ENCODE measurements at places on chromosomes 1 and 21. TPM values are rescaled to one million over a fixed set of nuclear protein-coding genes. Genes with fewer than 3 reads are reported as not detected.

PDPN gene
- 1.8 TPM for polyA plus RNA-seq

SAMSN1 gene
- polyA plus RNA-seq = not detected

PBX1 gene
- polyA plus RNA-seq = 9.8 TPM

CNKSR1 gene
- not detected for polyA plus RNA-seq

SYTL1 gene
- not detected for polyA plus RNA-seq

JAM2 gene
- polyA plus RNA-seq = 1.9 TPM

TMEM82 gene
- not detected for polyA plus RNA-seq

AIM2 gene
- 2.5 TPM for polyA plus RNA-seq

ELF3 gene
- not detected for polyA plus RNA-seq

MSH4 gene
- not detected for polyA plus RNA-seq

PROX1 gene
- 0.20 TPM for polyA plus RNA-seq

KRTAP11-1 gene
- polyA plus RNA-seq = not detected

LCE1C gene
- polyA plus RNA-seq = not detected

GUCA2A gene
- polyA plus RNA-seq = not detected

FAM78B gene
- not detected for polyA plus RNA-seq

FMN2 gene
- polyA plus RNA-seq = 72.8 TPM

CD52 gene
- polyA plus RNA-seq = not detected

GRCh38 chr21:41761211-41761933 lies 5.5 kb downstream of the RIPK4 start:
- peak; percentile 23 for DNase-seq

- no peak for DNase-seq
Observed at GRCh38 chr1:200908191-200908868, 13.6 kb downstream of the INAVA start.

GRCh38 chr1:165451691-165452090 lies 6.8 kb upstream of the RXRG start:
- DNase-seq = no peak

GRCh38 chr1:24207709-24208108 lies 20.6 kb upstream of the IFNLR1 start:
- DNase-seq = no peak

DNA sequence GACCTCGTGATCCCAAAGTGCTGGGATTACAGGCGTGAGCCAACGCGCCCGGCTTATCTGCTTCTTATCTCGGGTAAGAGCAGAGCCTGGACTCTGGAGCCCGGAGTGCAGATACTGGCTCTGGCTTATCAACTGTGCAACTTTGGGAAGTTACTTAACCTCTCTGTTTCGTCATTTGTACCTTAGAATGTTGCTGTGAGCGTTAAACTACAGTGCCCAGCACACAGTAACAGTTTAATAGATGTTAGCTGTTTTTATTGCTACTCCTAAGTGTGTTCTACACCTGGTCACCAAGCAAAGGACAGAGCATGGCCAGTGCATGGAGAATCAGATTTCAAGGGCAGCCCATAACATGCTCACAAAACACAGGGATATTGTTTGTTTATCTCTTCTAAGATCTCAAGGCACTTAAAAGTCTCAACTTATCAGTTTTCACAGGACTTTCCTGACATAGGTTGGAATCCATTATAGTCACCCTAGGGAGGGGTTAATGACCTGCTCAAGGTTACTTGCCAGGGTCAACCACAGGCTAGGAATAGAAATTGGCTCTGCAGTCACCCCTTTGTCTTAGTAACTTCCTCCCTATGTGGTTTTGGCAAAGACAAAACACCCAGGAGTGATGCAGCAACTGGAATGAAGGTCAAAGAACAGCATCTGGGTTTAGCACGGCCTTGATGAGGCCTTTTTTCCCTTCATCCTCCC lies 22.5 kb upstream of the SRP9 start:
- peak; percentile 95 for DNase-seq

GRCh38 chr21:42561762-42562650 lies 48.4 kb downstream of the SLC37A1 start:
- no peak for DNase-seq

DNA sequence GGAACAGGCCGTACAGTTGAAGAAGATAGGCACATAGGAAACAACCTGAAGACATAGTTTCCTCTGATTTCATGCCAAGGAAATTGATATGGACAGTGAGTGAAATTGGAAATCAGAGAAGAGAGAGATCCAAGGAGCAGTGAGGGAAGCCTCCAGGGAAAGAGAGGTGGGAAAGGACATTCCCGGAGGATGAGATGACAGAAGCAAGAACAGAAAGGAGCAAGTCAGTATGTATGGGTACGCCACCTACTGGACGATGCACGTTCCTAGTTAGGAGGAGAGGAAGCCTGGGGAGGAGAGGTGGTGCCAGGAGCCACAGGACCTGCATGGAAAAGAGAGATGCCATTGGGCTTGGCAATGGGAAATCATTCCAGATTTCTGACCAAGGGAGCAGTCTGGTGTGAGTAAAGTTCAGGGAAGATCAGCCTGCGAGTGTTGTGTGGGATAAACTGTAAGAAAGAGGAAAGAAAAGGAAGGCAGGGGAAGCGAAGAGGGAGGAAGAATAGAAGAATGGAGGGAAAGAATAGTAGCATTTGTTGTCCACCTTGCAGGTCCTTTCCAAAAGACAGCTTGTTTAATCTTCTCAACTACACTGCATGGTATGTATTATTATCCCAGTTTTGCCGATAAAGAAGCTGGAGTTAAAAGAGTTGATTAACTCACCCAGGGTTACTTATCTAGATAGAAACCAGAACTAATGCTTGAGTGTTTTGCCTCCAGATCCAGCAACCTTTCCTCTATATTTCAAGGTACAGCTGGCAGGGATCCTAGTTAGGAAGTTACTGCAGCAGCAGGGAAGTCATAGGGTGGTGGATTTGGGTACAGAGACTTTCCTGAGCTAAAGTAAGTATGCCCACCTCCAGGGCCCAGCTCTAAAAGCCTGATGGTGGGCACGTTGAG lies 27.4 kb downstream of the C1orf116 start:
- peak; percentile 87 for DNase-seq

- peak; percentile 40 for DNase-seq
Observed at GRCh38 chr1:199173356-199173755, 534.5 kb downstream of the PTPRC start.

DNA sequence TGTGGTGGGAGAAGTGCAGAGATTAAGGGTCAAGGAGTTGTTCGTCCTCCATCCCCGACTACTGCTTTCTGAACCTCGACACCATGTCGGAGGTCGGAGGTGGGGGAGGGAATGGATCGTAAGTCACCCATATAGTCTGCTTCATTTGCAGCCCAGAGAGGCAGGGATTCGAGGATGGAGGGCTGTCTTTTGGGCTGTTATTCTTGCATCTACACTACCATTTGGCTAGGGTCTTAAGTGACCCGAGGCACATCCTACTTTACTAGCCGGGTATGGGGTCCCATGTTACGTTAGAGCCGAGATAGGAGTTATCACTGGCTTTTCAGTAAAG lies 578 bp downstream of the USP21 start:
- no peak for DNase-seq

DNA sequence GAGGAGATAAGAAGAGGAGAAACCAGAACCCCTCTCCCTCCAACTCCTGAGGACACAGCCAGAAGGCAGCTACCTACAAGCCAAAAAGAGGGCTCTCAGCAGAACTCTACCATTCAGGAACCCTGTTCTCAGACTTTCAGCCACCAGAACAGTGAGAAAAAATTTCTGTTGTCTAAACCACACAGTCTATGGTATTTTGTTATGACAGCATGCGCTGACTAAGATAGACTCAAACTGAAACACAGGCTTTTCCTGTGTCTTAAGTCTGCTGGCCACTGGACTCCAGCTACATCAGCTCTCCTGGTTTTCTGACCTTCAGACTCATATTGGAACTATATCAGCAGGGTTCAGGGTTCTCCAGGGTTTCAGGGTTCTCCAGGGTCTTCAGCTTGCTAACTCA lies 126.5 kb upstream of the TNFSF4 start:
- peak; percentile 63 for DNase-seq

GRCh38 chr1:53378061-53378460 lies 50.2 kb upstream of the LRP8 start:
- DNase-seq = no peak

DNA sequence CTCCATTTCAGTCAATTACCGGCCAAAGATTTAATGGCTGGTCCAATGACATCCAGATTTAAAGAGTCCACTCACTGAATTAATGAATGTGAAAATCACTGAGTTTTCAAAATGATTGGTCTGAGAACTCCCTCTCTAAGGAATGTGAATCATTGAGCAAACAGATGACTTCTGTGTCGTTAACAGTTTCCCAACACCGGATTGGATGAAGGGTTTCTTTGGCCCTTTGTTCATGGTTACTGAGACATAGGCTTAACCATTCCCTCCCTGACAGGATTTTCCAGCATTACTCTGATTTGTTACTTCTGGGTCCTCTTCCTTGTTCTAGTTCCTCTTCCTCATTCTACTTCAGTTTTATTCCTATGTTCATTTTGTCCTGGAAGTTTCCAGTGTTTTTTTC lies 1.5 kb upstream of the CLDN17 start:
- DNase-seq = no peak

GRCh38 chr1:68338081-68338480 lies 105.8 kb upstream of the WLS start:
- DNase-seq = no peak

- no peak for DNase-seq
Observed at GRCh38 chr1:244111027-244111426, 59.9 kb downstream of the ZBTB18 start.

- peak; percentile 85 for DNase-seq
Observed at GRCh38 chr21:29232530-29233255, 66.0 kb upstream of the BACH1 start.

DNA sequence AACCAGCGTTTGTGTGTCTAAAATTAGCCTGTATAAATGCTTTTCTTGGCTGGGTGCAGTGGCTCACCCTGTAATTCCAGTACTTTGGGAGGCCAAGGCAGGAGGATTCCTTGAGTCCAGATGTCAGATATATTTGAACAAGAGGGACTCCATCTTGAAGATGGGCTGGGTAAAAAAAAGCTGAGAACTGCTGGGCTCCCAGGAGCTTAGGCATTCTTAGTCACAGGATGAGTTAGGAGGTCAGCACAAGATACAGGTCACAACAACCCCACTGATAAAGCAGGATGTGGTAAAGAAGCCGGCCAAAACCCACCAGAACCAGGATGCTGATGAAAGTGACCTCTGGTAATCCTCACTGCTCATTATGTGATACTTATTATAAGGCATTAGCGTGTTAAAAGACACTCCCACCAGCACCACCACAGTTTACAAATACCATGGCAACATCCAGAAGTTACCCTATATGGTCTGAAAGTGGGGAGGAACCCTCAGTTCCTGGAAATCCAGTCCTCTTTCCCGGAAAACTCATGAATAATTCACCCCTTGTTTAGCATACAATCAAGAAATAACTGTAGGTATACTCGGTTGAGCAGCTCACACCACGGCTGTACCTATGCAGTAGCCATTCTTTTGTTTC lies 36.2 kb upstream of the ZNF496 start:
- DNase-seq = peak; percentile 21

GRCh38 chr1:10706376-10706913 lies 90.0 kb downstream of the CASZ1 start:
- no peak for DNase-seq

DNA sequence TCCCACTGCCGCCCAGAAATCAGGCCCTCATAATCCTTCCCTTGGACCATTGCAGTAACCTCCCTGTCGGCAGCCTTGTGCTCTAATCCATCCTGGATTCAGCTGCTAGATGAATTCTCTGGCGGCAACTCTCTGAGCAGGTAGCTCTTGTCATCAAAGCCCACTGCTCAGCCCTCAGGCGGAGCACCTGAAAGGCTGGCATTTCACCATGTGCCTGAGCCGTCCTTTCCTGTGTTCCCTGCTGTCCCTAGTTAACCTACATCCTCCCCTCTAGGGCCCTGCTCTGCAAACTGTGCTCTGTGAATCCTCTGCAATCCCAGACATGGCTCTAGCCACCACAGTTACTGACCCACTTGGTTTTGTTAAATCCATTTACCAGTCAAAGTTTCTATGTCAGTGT lies 118.0 kb downstream of the KAZN start:
- DNase-seq = no peak

GRCh38 chr1:231029841-231030240 lies 10.2 kb downstream of the FAM89A start:
- DNase-seq = no peak

GRCh38 chr21:33731447-33731846 lies 89.1 kb downstream of the ITSN1 start:
- DNase-seq = no peak

DNA sequence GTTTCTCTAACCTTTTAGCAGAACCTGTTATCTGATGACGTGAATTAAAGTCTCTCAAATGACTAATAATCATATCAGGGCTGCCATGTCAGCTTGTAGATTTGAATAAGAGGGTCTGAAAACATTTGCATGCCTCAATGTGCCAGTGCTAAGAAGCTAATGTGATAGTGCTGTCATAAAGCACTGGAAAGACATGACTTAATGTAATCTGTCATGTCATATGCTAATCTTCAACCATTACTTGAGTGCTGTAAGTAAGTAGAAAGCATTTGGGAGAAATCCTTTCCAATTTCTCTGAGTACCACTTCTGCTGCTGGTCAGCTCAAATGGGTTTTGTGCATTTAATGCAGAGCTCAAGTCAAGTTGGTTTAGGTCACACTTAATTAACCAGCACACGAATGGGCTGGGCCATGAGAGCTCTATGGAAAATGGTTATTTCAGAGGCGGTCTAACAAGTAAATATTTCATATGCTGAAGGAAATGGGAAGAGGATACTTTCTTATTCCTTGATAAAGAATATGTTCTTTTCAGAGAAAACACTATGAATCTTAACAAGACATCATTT lies 609.2 kb downstream of the LMO4 start:
- DNase-seq = no peak
